ENCODE measurements at places on chromosomes 13 and 19.

DNA sequence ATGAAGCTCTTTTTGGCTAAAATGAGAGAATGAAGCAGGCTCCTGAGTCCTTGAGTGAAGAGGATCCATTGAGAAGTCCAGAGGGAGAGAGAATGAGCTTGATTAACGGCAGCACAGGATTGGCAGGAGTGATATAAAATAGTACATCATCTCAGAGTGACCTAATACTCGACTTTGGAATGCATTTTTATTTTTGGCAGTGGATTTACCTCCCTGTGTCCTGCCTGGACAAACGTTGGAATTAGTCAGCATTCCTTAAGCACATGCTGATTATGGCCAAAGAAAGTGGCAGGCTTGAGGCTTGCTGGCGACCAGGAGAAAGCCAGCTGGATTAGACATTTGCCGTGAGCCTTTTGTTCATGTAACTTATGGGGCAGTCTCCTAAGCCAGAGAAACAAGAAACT lies 22.9 kb downstream of the LRCH1 start:
- DNase-seq: peak; percentile 66

DNA sequence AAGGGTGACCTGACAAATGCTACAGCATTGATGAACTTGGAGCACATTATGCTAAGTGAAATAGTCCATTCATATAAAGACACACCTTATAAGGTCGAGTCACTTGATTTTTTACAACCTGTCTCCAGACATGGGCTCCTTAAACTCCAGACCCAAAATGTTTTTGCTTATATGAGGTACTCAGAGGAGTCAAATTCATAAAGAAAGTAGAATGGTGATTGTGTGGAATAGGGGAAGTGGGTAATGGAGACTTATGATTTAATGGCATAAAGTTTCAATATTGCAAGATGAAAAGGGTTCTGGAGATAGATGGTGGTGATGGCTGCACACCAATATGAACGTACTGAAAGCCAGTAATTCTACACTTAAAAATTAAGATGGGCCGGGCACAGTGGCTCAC lies 59.3 kb downstream of the ZNF627 start:
- DNase-seq: no peak

DNA sequence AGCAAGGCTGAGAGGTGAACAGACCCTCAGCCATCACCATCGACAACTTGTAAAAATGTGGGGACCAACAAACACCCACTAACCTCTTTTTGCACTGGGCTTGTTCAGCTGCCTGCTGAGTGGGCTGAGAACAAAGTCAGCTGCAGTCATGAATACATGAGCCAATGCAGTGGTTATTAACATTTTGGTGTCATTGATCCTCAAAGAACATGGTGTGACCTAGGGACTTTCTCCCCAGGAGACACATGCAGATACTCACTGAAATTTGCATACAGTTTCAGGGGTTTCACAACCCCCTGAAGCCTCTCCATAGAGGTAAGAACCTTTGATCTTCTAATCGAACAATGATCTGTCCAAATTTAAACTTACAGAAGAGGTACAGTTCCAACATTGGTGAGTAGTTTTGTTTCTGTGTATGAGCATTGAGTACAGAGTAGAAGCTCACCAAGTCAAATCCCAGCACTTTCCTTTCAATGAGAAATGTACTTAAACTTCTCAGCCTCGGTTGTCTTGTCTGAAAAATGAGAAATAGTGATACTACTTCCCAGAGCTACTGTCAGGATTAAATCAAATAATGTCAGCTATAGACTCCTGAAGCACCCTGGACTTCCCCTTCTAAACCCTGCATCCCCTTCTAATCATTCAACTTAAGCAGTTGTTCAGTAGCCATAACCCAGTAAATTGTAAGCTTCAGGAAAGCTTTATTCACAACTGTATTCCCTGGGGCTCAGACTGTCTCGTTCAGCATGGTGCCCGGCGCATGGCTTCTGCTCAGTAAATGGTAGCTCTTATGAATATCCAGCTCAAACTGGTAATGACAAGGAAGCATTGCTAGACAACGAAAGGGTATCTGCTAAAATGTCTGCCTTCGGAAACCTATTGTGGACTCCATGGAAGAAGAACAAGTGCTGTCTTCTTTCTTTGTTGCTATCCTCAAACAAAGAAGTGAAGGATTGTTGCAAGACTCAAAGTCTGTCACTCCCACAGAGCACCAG lies 148.7 kb downstream of the FOXO1 start:
- no peak for DNase-seq

DNA sequence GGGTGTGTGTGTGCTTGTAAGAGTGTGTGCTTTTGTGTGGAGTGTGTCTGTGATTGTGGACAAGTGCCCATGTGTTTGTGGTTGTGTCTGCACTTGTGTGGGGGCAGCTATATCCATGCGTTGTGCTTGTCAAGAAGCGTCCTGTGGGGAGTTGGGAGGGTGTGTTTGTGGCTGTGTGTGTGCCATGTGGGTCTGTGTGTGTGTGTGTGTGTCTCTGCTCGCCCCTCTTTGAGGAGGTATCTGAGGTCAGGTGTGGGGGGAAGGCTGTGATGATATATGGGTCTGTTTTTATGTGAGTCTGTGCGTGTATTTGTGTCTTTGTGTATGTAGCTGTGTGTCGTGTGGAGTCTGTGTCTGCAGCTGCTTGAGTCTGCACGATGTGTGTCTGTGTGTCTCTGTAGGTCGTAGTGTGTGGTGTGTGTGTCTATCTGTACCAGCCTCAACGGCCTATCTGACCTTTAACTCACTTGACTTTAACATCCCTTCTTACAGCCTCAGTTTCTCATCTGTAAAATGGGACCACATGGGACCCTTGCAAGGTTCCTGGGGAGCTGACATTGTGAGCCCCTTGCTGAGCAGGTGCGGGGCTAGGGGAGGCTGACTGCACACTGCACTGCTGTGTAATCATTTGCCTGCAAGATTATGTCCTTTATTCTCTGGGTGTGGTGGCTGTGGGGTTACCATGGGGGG lies 4.0 kb upstream of the NFIC start:
- DNase-seq: no peak

DNA sequence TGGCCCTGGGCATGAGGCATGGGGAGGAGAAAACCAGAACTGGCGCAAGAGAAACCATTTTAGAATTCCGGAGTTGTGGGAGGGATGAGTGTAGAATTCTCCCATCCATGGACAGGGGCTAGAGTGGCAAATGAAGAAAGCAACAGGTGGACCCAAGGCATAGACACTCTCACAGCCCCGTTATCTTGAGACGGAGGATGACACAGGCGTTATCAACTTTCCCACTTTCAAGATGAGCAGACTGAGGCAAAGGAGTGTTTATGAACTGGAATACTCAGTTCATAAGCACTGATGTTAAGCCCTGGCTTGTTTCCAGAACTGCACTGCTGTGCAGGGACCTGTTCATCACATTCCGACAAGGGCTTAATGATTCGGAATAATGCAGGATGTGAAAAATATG lies 1.1 kb upstream of the GTF3A start:
- DNase-seq: no peak

DNA sequence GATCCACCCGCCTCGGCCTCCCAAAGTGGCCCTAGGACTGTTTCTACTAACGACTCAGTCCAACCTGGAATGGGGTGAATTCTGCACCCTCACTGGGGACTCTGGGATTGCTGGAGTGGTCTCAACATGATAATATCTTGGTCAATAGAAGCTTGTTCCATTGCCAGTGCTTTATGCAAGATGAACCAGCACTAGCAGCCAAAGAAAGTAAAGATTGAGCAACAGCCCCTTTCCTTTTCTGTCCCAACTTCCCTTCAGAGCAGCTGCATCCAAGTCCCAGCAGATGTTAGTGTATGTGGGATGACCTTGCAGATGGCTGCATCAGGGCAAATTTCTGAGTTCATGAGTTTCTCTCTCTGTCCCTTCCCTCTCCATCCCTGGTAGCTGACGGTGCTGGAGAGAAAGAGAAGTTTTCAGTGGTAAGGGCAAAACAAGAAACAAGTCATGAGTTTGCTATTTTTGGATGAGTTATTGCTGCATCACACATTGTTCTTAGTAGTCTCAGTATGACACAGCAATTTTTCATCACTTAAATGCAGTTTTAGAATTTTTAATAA lies 183.6 kb upstream of the EDNRB start:
- peak; percentile 22 for DNase-seq

GRCh38 chr19:49977881-49978280 lies 16.9 kb upstream of the SIGLEC11 start:
- no peak for DNase-seq

- peak; percentile 53 for DNase-seq
These were observed 170.0 kb downstream of the NUFIP1 start for GRCh38 chr13:44819245-44819644.

GRCh38 chr13:87129602-87130300 lies 541.4 kb upstream of the SLITRK5 start:
- DNase-seq: no peak

DNA sequence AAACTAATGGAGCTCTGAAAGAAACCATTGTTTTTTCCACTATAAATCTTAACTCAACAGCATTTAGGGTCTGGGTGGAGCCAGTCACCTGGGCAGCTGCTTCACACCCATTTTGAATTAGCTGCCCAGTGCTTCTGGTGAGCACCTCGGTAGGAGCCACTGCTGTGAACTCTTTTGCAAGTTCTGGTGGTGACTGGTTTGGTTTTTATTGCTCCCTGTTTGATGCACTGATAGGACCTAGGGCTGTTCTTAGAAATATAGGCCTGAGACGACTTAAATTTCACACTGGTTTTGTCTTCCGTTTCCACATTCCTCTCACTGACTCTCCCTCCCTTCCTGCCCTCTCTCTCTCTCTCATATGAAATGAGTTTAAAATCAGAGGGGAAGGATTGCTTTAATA lies 103.9 kb downstream of the GGACT start:
- DNase-seq: no peak

DNA sequence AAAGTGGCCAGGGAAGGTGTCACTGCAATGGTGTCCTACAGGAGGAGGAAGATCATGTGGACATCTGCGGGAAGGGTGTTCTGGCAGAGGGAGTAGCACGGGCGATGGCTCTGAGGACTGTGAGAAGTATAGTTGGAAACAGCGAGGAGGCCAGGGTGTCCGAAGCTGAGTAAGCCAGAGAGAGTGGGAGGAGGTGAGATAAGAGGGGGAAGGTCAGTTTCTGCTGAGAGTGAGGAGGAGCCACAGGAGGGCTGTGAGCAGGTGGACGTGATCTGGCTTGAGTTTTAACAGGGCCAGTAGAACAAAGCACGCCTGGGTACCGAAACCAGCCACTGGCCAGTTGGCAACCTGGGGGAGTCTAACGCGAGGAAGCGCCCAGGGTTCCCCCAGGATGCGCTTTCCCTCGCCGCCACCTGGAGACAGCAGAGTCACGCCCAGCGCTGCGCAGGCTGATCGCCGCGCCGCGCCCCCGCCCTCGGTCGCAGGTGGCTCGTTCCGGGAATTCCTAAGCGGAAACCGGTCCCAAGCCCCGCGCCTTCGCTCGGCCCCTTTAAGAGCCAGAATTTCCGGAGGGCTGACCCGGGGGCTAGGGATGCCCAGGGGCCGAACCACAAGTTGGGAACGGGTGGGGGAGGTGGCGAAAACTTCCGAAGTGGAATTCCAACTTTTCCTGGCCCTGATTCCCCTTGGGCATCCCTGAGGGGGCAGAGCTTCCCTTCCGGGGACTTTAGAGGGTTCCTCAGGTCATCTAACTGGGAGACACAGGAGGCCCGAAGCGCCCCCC lies 1.1 kb upstream of the LSR start:
- no peak for DNase-seq

- peak; percentile 25 for DNase-seq
These were observed 73.9 kb downstream of the WTIP start for GRCh38 chr19:34555447-34555846.

DNA sequence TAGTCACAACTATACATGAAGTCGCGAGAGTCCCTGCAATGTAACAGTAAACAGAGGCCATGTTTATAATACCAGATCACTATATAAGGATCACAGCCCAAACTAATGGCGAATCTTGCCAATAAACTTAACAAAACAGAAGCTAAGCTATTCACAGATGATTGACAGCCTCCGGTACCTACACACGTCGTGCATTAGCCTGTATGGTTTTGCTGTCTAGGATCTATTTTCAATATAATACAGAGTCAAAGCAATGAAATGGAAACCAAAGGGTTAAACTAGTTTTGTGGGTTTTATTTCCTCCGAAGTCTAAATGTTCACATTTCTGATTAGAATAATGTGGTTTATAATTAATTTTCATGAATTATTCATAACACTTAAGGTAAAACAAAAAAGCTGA lies 10.1 kb downstream of the ANKRD10 start:
- no peak for DNase-seq

- DNase-seq: no peak
These were observed 33.4 kb downstream of the CAB39L start for GRCh38 chr13:49410477-49410876.

GRCh38 chr13:99506634-99507033 lies 5.4 kb downstream of the TM9SF2 start:
- no peak for DNase-seq

DNA sequence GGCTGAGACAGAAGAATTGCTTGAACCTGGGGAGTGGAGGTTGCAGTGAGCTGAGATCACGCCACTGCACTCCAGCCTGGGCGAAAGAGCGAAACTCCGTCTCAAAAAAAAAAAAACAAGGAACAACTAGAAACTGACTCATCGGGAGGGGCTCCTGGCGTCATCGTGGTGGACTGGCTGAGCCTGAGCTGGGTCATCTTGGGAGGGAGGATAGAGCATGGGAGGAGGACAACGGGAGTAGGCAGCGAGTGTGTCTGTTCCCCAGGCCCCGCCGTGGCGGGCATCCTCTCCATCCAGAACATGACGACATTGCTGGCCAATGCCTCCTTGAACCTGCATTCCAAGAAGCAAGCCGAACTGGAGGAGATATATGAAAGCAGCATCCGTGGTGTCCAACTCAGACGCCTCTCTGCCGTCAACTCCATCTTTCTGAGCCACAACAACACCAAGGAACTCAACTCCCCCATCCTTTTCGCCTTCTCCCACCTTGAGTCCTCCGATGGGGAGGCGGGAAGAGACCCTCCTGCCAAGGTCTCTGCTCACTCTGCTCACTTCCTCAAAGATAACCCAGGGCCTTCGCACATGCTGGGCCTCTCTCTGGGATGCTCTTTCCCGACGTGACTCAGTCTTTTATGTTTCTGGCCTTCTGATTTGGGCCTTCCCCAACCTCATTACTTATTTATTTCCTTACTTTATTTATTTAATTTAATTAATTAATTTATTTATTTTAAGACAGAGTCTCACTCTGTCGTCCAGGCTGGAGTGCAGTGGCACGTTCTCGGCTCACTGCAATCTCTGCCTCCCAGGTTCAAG lies 16.6 kb downstream of the DDX39A start:
- DNase-seq: peak; percentile 77

GRCh38 chr13:50244713-50245574 lies 229.7 kb downstream of the KCNRG start:
- peak; percentile 65 for DNase-seq

Measured in AG08396 (cell line).